CD4-positive, CD25-positive, alpha-beta regulatory T cell (primary cell): ENCODE measurements at places on chromosomes 2 and 18.

DNA sequence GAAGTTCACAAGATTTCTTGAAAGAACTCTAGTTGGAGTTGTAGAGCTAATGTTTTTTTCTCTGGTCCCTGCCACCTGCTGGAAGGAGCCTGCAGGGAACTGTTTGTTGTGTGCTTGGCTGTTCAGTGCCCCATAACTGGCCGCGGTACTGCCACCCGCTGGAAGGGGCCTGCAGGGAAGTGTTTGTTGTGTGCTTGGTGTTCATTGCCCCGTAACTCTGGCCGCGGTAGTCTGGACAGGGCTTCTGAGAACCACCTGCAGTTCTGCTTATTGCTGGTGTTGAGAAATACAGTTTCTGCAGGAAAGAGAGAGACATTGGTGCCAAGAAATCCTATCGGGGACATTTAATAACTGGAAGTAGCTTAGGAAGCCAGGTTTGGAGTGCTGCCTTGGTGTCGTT lies 58.1 kb downstream of the AGAP1 start:
- no peak for DNase-seq

DNA sequence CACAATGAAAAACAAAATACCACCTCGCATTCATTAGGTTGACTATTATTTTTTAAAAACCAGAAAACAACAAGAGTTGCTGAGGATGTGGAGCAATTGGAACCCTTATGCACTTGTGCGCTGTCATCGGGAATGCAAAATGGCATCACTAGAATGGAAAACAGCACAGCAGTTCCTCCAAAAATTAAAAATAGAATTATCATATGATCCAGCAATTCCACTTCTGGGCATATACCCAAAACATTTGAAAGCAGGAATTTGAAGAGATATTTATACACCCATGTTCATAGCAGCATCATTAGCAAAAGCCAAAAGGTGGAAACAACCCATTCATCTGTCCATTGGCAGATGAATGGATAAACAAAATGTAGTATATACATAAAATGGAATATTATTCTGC lies 11.9 kb upstream of the NMUR1 start:
- DNase-seq, result no peak

GRCh38 chr18:11118051-11118766 lies 31.2 kb downstream of the PIEZO2 start:
- DNase-seq, result no peak

DNA sequence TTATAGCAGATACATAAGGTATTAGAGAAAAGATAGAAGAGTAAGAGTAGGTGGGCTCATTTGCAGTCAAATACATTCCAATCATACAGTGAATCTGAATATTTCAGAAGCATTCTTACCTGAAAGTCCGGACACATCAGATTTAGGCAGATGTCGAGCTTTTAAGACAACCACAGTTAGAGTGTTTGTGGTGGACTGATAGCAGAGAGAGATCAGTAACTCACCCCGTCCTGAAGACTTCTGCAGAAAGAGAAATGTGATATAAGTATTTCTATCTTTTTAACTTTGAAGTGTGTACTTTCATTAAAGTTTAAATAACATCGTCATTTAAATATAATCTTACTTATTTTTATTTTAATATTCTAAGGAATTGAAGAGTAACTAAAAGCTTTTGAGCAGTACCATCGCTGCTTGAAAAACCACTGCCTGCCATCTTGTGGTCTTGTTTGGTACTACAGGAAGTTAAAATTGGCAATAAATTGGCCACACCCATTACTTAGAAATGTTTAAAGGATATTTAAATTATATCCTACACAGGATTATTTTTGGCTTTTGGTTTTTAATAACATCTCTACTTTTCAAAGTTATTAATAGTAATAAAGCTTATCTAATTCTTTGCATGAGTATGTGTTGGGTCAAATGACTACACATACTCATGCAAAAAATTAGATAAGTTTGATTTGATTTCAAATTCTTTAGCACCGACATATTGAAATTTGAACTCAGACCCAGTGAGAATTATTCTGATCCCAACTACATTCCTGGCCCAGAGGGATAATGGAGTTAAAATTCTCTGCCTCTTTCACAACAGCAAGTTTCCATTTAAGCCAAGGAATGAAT lies 5.5 kb downstream of the SYT4 start:
- DNase-seq, result no peak

DNA sequence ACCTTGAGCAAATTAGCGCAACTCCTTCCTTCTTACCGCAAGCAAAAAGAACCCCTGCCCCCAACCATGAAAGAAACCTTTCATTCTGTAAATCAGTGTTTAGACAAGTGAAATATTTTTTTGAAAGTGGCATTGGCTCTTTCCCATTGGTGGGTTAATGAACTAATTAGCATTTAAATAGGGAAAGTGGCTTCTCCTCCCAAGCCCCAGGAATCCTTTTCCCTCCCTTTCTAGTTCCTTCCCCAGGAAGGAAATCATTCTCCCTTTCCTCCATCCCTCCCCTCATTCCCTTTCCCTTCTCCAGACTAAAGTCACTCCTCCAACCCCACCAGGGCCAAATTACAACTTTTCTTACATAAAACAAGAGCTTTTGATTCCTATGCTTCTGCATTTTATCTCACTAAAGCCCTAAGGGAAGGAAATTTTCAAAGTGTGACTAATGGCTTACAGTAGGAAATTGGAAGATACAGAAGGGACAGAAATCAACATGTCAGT lies 22.9 kb upstream of the TYMS start:
- no peak for DNase-seq

GRCh38 chr2:104415284-104415683 lies 438.6 kb upstream of the POU3F3 start:
- no peak for DNase-seq

DNA sequence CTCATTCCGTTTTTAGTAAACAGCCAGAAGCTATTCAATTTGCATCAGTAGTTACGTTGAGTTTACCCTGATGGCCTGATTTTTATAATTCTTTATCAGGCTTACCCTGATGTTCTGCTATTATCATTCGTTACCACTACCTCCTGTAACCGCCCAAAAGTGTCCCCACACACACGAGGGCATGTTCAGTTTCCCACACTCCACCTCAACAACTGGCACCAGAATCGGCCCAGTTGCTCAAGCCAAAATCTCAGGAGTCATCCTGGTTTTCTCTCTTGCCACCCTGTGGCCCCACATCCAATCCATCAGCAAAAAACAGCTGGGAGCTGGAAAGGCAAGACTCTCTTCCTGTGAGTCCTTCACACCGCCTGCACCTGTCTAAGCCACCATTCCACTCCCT lies 102.9 kb upstream of the RAB6C start:
- DNase-seq, result no peak

GRCh38 chr18:67134911-67135310 lies 381.6 kb downstream of the DSEL start:
- DNase-seq, result no peak

GRCh38 chr2:165586019-165586418 lies 116.5 kb downstream of the CSRNP3 start:
- DNase-seq, result no peak

DNA sequence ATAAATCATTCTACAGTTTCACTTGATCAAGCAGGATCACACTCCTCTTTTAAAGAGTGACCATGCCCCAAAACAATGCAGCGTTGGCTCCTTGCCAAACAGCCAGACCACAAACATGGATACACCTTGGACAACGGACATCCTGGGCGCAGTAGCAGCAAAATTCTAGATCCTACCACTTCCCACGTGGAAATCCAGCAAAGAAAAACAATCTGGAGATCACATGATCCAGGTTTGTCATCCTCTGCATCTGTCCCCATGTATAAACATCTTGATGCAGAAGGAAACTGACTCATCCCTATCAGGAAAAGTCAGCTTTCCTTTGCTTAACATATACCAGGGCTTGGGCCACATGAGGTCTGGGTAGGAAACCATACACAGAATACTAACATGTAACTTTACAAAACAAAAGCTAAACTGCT lies 53.1 kb downstream of the ZNF521 start:
- DNase-seq, result no peak

GRCh38 chr18:22170421-22171257 lies 1.2 kb downstream of the GATA6 start:
- no peak for DNase-seq

GRCh38 chr2:237073552-237073951 lies 12.1 kb upstream of the COPS8 start:
- no peak for DNase-seq

GRCh38 chr2:120738786-120739437 lies 3.2 kb downstream of the GLI2 start:
- no peak for DNase-seq

DNA sequence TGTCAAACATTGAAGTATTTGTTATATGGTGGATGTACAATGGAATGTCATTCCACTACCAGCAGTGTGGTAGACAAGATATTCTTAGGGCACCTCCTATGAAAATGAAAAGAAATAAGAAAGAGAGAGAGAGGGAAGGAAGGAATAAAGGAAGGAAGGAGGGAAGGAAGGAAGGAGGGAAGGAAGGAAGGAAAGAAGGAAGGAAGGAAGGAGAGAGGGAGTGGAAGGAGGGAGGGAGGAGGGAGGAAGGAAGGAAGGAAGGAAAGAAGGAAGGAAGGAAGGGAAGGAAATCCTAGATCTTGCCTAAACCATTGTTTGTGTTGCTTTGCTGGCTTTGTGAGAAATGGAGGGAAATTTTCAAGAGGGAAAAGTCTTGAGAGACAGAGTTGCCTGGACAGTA lies 50.1 kb upstream of the TCF7L1 start:
- no peak for DNase-seq

- DNase-seq, result no peak
Measured at GRCh38 chr18:48624856-48625255, 86.0 kb downstream of the CTIF start.

GRCh38 chr2:44155666-44156446 lies 12.8 kb upstream of the PPM1B start:
- DNase-seq, result no peak

- DNase-seq, result no peak
Measured at GRCh38 chr18:21727702-21728101, 12.9 kb upstream of the MIB1 start.

DNA sequence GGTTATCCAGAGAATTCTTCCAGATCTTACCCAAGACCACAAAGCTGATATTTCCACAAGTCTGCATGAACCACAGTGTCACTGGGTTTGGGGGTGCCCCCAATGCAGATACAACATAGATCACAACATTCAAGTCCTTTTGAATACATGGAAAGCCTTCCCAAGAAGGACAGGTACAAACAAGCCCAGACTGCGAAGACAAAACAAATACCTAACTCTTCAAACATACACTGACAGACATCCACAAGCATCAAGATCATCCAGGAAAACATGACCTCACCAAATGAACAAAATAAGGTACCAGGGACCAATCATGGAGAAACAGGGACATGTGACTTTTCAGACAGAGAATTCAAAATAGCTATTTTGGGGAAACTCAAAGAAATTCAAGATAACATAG lies 93.1 kb downstream of the MDH1 start:
- DNase-seq, result no peak

- DNase-seq, result no peak
Measured at GRCh38 chr18:26553943-26554342, 5.6 kb upstream of the KCTD1 start.

DNA sequence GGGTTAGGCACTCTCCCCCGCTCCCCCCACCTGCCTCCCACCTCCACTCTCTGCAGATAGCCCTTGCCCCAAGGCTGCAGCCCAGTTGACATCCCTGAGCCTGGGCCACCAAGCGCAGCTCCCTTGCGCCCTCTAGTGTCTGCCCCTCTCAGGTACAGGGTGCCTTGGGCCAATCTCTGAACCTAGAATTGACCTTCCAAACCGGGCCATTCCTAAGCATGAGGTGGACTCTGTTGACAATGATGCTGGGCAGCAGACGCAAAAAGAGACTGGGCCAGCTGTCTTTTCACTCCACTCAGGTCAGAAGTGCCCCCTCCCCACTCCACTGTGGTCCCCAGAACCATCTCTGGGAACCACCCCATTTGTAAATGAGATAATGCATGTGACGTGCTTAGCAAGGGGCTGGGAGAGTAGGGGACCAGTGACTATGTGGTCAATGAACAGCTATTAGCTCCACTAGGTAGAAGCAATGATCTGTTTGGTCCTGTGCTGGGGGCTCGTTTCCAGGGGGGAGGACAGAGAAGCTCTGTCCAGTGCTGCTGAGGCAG lies 43.3 kb upstream of the PLB1 start:
- DNase-seq, result peak; percentile 59

DNA sequence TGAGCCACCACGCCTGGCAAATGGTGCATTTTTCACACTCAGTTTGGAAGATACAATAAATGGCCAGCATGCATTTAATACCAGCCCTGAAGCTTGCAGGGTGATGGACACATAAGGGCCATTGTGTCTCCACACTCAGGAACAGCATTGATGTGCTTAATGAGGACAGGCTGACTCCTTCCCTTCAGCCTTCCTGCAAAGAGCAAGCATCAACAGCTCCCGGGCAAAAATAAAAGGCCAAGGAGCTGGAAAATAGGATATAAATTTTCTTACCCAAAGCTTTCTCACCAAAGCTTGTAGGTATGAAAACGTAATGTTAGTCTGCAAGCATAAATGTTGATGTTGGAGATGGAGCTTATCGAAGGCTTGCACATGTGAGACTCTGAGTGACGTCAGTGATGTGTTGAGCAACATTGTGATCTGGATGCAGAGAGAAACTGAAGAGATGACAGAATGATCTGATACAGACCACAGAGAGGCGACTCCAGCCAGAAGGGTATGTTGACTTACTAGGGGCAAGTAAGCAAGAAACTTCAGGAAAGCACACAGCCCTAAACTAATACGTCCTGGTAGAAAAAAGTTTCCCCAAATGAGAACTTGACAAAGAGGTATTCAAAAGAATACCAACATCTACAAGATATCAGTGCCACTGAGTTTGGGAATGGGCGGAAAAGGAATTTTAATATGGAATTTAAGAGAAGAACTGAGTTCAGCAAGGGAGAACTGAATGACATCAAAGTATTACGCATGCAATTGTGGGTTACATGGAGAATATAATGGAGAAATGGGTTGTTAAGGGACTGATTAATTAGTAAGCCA lies 256.5 kb downstream of the TGIF1 start:
- no peak for DNase-seq

DNA sequence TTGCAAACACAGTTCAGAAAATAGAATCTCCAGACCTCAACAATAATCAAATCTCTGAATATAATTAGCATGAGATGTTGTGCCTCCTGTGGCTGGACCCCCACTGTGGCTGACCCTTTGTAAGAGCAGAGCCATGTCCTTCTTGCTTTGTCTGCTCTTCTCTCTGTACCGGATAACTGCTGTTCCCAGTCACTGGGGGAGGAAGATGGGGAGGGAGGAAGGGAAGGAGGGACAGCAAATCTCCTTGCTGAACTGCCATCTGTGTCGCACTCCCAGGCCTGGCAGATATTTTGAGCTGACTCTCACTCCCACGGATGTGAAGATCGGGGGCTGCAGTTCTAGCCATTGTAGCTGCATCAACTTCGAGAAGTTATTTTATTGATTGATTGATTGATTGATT lies 319.0 kb upstream of the CXCR4 start:
- DNase-seq, result no peak

- DNase-seq, result no peak
Measured at GRCh38 chr18:74635224-74635975, 37.7 kb downstream of the ZNF407 start.

- DNase-seq, result no peak
Measured at GRCh38 chr2:155913356-155913755, 419.2 kb downstream of the NR4A2 start.
